ENCODE measurements at places on chromosomes 6 and 20. TPM values are rescaled to one million over a fixed set of nuclear protein-coding genes. Genes with fewer than 3 reads are reported as not detected.

DNA sequence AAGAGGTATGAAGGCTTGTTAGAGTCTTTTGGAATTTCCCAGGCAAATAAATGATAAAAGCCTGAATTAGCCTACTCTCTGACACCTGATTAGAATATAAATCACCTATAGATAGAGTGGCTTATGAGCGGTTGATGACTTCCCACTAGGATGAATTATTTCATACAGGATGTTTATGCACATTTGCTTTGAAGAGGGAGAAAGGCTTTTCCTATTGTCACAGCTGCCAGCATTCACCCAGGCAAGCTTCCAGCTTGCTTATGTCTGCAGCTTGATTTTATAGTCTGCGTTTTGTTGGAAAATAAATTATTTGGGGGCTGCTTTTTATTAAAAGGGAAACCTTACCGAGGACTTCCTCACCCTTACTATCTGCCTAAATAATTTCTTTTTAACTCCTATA lies 51.3 kb upstream of the EIF2S2 start:
- no peak overlapping the region for H3K4me3 ChIP-seq
- peaks cover 4% of the 10 kb centered on the region for H3K4me1 ChIP-seq
- H3K27ac ChIP-seq = no peak overlapping the region
- H3K27me3 ChIP-seq = peaks cover 3% of the 10 kb centered on the region
- no peak for DNase-seq

GRCh38 chr6:104855507-104855906 lies 4.2 kb downstream of the HACE1 start:
- no peak overlapping the region for H3K27ac ChIP-seq
- peaks cover 8% of the 10 kb centered on the region for H3K36me3 ChIP-seq
- H3K4me3 ChIP-seq = no peak overlapping the region
- no peaks in the 10 kb centered on the region for H3K27me3 ChIP-seq
- no peak for DNase-seq

WFDC5 gene
- not detected for total RNA-seq

- no peaks in the 10 kb centered on the region for H3K27me3 ChIP-seq
- no peak for DNase-seq
- peaks cover 31% of the 10 kb centered on the region for H3K36me3 ChIP-seq
- peak overlapping the region; percentile 95 for H3K27ac ChIP-seq
- peak overlapping the region; percentile 94 for H3K4me3 ChIP-seq
Observed at GRCh38 chr20:63627751-63628245, 897 bp upstream of the GMEB2 start.

DNA sequence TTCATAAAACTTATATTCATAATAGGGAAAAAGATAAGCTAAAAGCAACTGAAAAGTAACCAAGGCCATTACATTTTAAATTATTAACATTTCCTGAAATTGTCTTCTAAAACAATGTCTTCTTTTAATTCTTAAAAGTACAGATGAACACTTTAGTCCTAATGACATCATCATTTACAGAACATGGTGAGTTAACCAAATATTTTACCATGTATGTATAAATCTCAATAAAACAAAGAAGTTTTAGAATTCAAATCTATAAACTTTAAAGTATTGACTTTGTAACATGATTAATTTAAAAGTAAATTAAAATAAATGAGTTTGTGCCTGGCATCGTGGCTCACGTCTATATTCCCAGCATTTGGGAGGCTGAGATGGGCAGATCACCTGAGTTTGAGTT lies 125.9 kb upstream of the PRSS16 start:
- H3K4me1 ChIP-seq = peaks cover 27% of the 10 kb centered on the region
- H3K36me3 ChIP-seq = peaks cover 11% of the 10 kb centered on the region
- DNase-seq = no peak
- no peak overlapping the region for H3K4me3 ChIP-seq
- H3K27me3 ChIP-seq = peaks cover 1% of the 10 kb centered on the region

GRCh38 chr20:528923-529604 lies 14.5 kb downstream of the CSNK2A1 start:
- DNase-seq = no peak
- no peak overlapping the region for H3K4me3 ChIP-seq
- H3K4me1 ChIP-seq = peaks cover 9% of the 10 kb centered on the region
- no peak overlapping the region for H3K27ac ChIP-seq

METTL24 gene
- total RNA-seq = not detected

FOXS1 gene
- not detected for total RNA-seq

Data from activated CD4-positive, alpha-beta T cell treated with anti-CD3 and anti-CD28 coated beads, Interleukin-2, amount 10 ng/mL, durations not matched to agents 7 days and 5 days (primary cell).